ENCODE measurements at places on chromosomes 12 and 14.

- DNase-seq = no peak
Observed at GRCh38 chr14:74462993-74463392, 30.1 kb downstream of the NPC2 start.

DNA sequence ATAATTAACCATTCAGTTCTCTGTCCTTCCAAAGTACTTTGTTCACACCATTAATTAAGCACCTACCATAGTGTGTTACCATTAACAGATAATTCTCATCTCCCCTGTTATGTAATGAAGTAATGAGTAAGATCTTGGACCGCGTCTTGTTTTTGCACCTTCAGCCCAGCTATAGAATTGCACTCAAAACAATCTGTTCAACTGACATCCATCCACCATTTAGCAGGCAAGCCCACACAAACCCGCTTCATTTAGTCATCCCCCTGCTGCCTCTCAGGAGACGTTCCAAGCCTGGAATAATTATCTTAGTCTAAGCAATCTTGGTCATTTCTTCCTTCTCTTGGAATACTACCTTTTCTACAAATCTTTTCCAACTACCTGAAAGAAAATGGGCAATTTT is 74.4 kb downstream of the DUSP16 start:
- no peak for DNase-seq

- DNase-seq = no peak
Observed at GRCh38 chr12:4120316-4120917, 153.1 kb upstream of the CCND2 start.

DNA sequence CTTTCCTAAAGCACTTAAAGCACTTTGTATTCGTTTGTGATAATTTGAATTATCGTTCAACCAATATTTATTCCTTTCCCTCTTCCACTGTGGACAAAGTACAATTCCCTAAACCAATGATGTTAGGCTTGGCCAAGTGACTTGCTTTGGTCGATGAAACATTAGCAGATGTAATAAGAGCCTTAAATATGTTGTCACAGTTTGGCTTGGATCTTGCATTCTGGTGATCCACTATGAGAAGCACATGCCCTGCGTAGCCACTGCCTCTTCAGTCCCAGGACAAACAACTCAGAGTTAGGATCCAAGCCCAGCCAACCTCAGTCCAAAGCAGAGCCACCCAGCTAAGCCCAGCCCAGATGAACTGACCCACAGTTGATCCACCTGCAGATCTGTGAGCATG is 8.4 kb upstream of the C12orf75 start:
- DNase-seq = no peak

DNA sequence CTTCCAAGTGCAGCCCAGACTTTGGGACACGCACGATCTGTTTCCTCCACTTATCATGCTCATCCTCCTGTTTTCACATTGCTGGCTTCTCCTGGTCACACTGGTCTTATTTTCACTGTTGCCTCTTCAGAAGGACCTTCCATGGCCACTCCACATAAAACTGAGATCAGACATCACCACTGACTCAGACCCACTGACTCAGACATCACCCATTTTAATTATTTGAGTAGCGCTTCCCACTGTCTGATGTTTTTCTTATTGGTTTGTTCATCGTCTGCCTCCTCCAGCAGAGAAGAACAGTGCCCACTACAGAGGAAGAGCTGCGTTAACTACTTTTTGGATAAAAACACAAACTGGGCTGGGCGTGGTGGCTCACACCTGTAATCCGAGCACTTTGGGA is 270.5 kb upstream of the PWP1 start:
- no peak for DNase-seq

GRCh38 chr12:12440784-12441428 is 84.0 kb downstream of the BORCS5 start:
- no peak for DNase-seq

GRCh38 chr12:100877776-100878175 is 83.2 kb downstream of the ANO4 start:
- DNase-seq = no peak

DNA sequence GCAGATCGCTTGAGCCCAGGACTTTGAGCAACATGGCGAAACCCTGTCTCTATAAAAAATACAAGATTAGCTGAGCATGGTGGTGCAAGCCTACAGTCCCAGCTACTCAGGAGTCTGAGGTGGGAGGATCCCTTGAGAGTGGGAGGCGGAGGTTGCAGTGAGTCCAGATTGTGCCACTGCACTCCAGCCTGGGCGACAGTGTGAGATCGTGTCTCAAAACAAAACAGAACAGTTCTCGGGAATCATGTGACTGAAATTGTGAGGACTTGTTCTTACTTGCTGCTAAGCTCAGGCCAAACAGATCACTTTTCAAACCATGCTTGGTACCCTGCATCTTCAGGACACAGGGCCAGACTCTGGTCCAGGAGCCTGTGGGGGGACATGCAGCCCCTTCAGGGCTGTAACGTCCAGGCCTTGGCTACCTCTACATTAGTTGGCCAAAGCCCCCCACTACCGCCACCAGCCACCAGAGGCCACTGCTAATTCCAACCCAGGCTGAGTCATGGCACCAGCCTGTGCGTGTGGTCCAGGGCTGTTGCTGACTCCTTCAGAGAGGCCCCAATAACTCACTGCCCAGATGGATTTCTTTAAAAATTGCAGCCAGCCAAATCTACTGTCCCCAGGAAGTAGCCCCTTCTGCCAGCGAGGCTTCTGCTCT is 33.4 kb upstream of the SYNDIG1L start:
- no peak for DNase-seq

Measured in T1000 (cell line).